ENCODE measurements at places on chromosomes 13 and 19.

GRCh38 chr19:19627621-19628500, at the start of gene LPAR2:
LPAR2 (minus strand) TSS chr19:19628220; CDS start chr19:19627275, 945 bp downstream.
- DNase-seq: peak; percentile 85

- DNase-seq: peak; percentile 42
These were observed at the start of gene DNAJB1 for GRCh38 chr19:14517840-14518505. DNAJB1 (minus strand) TSS chr19:14518397; CDS start chr19:14518349, 48 bp downstream.

DNA sequence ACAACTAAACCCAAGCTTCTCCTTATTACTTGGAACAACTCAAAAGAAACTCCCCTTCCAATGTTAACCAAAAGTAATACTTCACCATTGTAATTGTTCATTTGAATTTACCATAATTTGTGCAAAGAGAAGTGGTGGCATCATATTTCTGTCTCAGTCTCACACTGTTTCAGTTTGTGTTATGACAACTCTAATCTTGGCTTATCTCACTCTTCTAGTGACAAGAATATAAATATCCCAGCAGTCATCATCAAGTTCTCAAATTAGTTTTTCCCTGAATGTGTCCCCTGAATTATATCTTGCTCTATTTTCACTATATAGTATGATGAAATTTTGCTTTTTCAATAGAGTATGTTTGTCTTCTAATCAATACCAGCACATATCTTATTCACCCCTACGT, 681.4 kb upstream of the PRR20A start:
- no peak for DNase-seq

DNA sequence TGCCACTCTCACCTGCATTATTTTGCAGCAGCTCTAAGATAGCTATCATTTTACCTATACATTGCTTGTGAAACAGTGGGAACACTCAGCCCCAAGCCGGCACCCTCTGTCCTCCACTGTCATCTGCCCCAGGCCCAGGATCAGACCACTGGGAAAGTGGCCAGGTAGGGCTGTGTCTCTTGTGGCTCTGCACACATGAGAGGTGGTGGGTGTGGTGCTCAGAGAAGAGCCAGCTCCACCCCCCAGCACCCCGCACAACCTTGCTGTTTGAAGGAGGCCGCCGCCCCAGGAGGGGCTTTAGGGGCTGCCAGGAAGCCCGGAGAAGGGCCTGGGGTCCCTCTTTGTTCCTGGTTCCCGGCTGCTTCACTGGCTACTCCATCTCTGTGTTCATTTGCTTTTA, 26.6 kb downstream of the PPP1R37 start:
- no peak for DNase-seq

DNA sequence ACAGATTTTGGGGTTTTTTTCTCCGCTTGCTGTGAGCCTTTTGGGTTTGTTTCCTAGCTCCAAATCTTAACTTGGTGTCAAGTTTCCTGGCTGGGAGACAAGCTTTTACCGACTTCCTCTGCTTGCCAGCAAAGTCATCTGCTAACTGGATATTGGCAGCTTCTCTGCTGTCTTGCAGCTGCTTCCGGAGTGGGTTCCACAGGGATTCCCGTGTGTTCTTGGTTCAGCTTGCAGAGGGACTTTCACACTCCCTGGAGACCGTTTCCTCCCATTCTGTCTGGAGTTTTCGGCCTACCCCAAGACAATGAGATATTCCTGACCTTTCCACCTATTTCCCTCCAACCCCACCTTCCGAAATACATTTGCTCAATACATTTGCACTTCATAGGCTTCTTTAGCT, 2.2 kb upstream of the COLGALT1 start:
- DNase-seq: no peak

Measured in T-cell (primary cell).